SK-N-SH treated with all-trans-retinoic acid at 6 μM for 48 hours (cell line): ENCODE measurements at places on chromosomes 12 and 14.

GRCh38 chr14:102210421-102211042, 70.8 kb downstream of the WDR20 start:
- ATAC-seq: no peak

GRCh38 chr12:24718617-24719016, 230.3 kb downstream of the BCAT1 start:
- ATAC-seq: no peak

DNA sequence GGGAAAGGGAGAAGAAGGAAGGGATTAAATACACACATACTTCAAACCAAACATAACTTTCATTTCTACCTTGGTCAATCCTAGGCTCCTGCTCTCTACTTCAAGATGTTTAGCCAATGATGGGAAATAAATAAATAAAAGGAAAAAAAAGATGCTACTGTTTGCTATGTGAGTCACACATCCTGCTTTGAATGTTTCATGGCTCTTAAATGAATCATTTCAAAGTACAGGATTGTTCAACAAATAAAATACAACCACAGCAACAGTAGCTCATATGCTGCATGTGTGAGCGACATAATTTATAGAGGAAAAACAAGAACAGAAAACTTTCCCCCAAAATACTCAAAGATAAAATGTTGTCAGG, 54.3 kb upstream of the NPFF start:
- ATAC-seq: peak; percentile 95

GRCh38 chr12:49260571-49261363, 4.1 kb upstream of the TUBA1C start:
- no peak for ATAC-seq

DNA sequence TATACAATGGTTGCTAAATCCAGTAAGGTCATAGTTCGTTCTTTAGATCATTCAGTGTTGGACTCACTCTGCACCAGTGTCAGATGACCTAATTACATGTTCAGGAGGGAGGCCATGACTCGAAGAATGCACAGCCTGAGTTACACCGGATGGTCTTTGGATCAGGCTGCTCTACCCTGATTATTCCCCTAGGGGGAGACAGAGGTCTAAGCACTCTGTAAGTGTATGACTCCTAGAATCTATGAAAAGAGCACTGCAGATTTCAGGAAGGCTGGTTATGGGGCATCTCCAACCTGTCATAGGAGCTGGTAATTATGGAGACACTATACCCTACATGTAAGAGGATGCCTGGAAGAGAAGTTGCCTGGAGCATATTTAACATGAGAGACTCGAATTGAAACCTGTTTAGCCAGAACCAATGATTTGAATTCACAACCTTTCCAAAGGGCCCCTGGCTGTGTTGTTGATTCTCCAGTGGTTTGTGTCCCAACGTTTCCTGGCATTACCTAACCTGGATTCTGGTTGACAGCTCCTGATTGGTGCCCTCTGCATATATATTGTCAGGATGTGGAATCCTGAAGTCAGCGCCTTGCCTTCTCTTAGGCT, at the start of gene MUCL1:
MUCL1 (plus strand) TSS at position 584 of the 606 bp plus-strand sequence. CDS start 67 bp downstream, outside the sequence.
- peak; percentile 96 for ATAC-seq

DNA sequence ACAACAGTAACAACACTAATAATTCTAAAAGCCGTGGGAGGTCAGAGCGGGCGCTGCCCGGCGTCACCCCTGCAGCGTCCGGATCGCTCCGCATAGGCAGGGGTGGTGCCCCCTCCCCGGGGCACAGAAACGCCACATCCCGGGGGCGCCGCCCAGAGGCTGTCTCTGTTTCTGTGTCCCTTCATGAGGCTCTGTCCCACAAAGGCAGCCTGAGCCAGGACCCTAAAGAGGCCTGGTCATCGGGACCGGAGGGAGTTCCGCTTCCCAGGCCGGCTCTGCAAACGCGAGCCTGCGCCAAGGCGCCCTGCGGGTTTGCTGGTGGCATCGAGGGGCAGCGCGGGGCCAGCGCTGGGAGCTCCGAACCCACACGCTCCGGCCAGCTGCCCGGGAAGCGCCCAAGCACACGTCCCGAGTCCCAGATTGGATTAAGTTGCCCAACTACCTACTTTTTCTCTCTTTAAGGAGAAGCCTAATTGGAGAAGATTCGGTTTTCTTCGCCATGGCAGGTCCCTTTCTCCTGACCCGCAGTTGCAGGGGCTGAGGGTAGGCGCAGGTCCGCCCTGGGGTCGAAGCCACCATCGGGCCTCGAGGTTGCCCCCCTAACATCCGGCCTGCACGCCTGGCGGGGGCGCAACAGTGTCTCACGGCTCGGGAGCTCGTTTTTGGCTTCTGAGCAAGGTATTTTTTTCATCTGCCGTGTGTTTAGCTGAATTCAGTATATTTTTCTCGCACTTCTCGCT, 421.7 kb downstream of the VRK1 start:
- no peak for ATAC-seq

DNA sequence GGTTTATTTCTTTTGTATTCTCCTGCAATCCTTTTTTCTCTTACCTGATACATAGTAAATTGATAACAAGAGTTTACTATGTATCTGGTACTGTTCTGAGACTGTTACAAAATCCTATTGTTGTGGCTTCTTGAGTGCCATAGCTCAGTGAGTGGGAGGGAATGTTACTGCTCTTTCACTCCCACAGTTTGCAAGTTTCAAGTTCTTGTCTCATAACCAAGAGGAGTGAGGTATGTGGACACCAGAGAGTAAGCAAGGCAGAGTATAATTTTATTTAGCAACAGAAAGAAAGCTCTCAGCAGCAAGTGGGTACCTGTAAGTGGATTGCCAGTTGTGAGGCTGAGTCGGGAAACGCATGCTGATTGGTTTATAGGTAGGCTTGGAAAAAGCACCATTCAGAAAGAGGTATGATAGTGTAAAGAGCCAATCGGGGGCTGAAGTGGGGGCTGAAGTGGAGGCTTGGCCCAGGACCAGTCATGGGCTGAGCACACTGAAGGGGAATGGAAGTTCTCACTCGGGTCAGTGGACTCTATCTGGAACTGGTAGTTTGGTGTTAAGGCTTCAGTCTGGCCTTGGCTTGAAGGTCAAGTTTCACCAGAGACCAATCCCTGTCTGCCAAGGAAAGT, 850.8 kb downstream of the TMTC2 start:
- no peak for ATAC-seq

DNA sequence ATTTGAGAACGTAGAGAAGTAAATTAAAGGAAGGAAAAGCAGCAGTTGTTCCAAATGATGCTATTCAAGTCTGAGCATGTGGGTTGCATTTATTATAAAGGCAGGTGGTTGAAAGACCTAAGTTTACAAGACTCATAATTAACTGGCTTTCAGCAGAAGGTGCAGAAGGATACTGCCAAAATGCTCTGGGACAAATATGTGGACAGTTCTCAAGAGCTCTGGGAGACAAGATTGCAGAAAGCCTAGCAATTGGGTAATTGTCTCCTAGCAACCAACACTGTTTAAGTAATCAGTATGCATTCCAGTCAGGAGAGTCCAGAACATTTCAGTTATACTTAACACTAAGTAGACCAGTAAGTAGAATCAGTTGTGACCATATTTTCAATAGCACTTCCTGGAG, 131.5 kb downstream of the GPR135 start:
- peak; percentile 82 for ATAC-seq

- ATAC-seq: peak; percentile 30; the same call in 2 of the 3 replicates
Observed at GRCh38 chr12:119843100-119843499, 34.0 kb downstream of the CIT start.

DNA sequence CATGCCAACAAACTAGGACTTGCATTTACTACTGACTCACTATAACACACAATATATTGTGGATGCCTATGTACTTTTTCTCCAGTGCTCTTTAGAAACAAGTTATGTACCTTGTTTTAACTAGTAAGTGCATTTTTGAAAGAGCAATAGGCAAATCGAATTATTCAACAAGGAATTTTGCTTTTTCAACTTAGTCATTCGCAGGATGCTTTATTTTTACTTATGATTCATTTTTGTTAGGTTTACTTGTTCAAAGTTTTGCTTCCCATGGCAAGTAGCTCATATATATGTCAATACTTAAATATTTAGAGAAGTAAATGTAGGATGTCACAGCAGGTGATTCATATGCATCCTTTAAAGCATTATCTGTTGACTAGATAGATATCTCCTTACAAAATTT, 149.8 kb downstream of the PELI2 start:
- ATAC-seq: no peak

DNA sequence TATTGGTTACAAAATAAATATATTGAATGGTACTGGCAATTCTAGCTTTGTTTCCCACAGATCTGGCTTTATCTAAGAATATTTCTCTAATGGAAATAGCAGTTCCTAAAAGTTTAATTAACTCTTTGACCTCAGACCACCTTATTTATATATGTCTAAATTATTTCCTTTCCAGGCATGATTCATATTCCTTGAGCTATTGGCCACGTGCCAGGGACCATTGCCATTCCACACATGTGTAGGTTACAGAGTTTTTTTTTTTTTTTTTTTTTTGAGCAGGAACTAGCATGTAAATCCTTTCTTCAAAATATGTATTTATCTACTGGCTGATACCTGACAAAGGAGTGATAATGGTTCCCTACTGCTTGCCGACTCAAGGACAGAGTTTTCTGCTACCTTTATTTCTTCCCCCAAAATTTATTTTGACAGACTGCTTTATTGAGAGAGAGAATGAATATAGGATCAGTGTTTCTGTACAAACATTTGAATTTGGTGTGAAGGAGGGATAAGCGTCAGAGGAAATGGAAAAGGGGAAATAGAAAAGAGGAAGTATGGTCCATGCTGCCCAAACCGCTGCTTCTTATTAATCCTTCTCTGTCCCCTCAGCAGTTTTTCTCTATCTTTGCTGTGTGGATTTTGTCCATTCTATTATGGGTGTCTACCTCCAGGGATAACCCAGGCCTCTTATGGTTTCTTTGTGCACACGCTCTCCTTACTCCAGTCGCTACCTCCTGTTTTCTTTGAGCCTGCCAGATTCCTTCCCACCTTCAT, 36.4 kb downstream of the PDE3A start:
- ATAC-seq: no peak

GRCh38 chr12:84813780-84814663, 98.6 kb downstream of the SLC6A15 start:
- no peak; the same call in 1 of the 3 replicates for ATAC-seq
